ENCODE measurements at places on chromosomes 4 and X. TPM values are rescaled to one million over a fixed set of nuclear protein-coding genes. Genes with fewer than 3 reads are reported as not detected.

The SSX2B gene
- not detected for polyA plus RNA-seq

The FAM241A gene
- polyA plus RNA-seq: 1.7 TPM

The RGN gene
- 7.4 TPM for polyA plus RNA-seq

The ADH1B gene
- 106 TPM for polyA plus RNA-seq

The PNMA3 gene
- polyA plus RNA-seq: not detected

The ODAM gene
- polyA plus RNA-seq: not detected

The RIPPLY1 gene
- polyA plus RNA-seq: not detected

The NLGN4X gene
- polyA plus RNA-seq: 0.05 TPM

The FAT1 gene
- polyA plus RNA-seq: 151 TPM

The LIMCH1 gene
- 2.3 TPM for polyA plus RNA-seq

The TRAM1L1 gene
- polyA plus RNA-seq: 3.3 TPM

The DUSP9 gene
- polyA plus RNA-seq: not detected

The MAPK10 gene
- polyA plus RNA-seq: 3.2 TPM

The NR0B1 gene
- not detected for polyA plus RNA-seq

The CXCL6 gene
- 0.66 TPM for polyA plus RNA-seq

The NPFFR2 gene
- not detected for polyA plus RNA-seq

The EDNRA gene
- polyA plus RNA-seq: 1.4 TPM

The CASP3 gene
- polyA plus RNA-seq: 41.1 TPM

The SLC2A9 gene
- polyA plus RNA-seq: 3.9 TPM
